CD4-positive, CD25-positive, alpha-beta regulatory T cell (primary cell): ENCODE measurements at places on chromosomes 13 and 19. TPM values are rescaled to one million over a fixed set of nuclear protein-coding genes. Genes with fewer than 3 reads are reported as not detected.

GRCh38 chr19:40314656-40315055 is 29.5 kb upstream of the AKT2 start:
- no peak for DNase-seq
- H3K36me3 ChIP-seq = no peaks in the 10 kb centered on the region
- H3K27me3 ChIP-seq = no peaks in the 10 kb centered on the region
- H3K27ac ChIP-seq = no peak overlapping the region

DNA sequence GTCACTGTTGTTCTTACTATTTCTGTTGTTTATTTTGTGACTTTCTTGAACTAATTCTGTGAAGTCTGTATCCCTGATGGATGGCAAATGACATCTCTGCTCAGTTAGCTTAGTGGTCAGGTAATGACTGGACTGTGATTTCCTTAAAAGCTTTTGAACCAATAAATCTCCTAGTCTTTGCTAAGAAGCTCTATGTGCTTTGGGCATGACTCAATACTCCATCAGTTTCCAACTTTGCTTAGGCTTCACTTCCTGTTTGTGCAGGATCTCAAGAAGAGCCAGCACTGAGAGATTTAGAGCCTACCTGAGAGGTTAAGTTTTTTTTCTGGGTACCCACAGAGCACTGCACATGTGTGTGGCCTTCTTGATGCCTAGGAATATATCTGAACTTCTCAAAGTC is 329.7 kb upstream of the HTR2A start:
- no peak overlapping the region for H3K4me3 ChIP-seq
- no peaks in the 10 kb centered on the region for H3K4me1 ChIP-seq
- H3K36me3 ChIP-seq = no peaks in the 10 kb centered on the region
- no peaks in the 10 kb centered on the region for H3K27me3 ChIP-seq

The ZNF382 gene
- 9.0 TPM for polyA plus RNA-seq

GRCh38 chr13:89490661-89491060 is 1819.5 kb downstream of the SLITRK5 start:
- no peaks in the 10 kb centered on the region for H3K36me3 ChIP-seq
- H3K27ac ChIP-seq = no peak overlapping the region
- no peaks in the 10 kb centered on the region for H3K27me3 ChIP-seq

DNA sequence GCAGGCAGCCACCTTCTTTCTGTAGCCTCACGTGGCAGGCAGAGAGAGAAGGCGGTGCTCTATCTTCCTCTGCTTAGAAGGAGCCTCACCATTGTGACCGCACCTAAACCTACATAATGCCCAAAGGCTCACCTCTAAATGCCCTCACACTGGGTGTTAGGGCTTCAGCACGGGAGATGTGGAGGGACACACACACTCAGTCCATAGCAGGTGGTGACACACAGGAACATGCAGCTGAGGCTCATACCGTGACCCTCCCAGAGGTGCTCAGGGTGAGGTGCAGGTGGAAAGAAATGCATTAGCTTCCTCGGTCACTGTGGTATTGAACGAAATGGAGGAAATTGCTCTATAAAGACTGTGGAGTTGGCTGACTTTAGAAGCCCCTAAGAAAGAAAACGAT is 37.7 kb upstream of the TUBGCP3 start:
- no peak overlapping the region for H3K4me3 ChIP-seq
- DNase-seq = no peak

- no peak for DNase-seq
- no peak overlapping the region for H3K27ac ChIP-seq
Measured at GRCh38 chr13:42815681-42816080, 34.3 kb downstream of the FAM216B start.

DNA sequence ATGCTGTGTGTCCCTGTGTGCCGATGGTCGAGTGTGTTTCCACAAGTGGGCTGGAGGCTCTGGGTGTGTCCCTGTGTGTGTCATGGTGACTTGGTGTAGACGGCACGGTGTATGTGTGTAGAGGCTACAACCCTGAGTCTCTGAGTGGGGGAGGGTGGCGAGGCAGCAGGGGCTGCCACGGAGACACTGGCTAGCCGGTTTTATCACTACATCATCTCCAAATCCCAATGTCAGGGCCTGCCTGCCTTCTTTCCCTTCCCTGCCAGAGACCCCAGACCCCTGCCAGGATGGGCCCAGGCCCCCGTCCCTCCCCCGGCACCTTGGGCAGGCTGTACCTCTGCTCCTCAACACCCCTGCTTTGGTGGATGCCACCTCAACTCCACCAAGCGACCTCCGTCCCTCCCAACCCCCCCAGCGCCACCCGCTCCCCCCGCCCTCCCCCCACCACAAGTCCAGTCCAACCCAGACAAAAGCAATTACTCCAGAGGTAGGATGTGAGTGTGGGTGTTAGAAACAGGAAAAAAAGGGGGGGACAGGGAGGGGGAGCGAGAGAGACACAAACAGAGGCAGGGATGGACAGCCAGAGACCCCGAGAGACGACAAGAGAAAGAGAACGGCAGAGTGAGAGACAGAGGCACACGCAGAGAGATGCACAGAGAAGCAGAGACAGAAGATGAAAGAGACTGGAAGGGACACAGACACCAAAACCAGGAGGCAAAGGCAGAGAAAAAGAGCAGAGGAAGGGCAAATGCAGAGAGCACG is 21.6 kb upstream of the POU2F2 start:
- no peaks in the 10 kb centered on the region for H3K36me3 ChIP-seq
- H3K27me3 ChIP-seq = no peaks in the 10 kb centered on the region
- H3K4me1 ChIP-seq = peaks cover 10% of the 10 kb centered on the region
- H3K4me3 ChIP-seq = no peak overlapping the region

DNA sequence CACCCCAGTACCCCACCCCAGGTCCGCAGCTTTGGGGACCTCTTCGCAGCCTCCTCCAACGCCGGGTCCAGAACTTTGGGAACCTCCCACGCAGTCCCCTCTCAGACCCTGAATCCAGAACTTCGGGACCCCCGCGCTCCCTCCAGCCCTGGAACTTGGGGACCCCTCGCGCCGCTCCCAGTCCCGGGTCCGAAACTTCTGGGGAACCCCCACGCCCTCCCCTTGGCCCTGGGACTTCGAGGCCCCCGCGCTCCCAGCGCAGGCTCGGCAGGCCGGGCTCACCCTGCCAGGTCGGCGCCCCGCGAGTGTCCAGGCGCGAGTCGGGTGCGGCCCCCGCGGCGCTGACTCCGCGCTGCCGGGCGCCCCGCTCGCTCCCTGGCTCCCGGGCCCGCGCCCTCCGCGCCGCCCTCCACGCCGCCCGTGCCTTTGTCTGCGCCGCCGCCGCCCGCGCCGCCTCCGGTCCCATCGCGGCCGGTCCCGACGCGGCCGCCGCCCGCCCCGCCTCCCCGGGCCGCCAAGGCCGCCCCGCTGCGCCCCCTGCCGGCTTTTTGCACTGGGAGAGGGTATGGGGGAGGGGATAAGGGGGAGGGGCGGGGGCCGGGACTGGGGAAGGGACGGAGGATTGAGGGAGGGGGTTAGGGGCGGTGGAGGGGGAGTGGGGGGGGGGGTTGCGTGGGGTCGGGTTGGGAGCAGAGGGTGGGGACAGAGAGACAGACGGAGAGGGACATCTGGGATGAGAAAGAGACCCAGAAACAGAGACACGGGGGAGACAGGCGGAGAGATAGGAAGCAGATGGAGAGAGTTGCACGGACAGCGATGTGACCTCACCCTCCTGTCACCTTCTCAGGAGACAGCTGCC is at the start of gene HOMER3:
Gene HOMER3, minus strand, starts transcription at position 449 of the 859 bp plus-strand sequence. CDS start 2,235 bp downstream, outside the sequence.
- H3K27me3 ChIP-seq = no peaks in the 10 kb centered on the region
- H3K36me3 ChIP-seq = no peaks in the 10 kb centered on the region
- H3K4me1 ChIP-seq = peaks cover 11% of the 10 kb centered on the region

- no peaks in the 10 kb centered on the region for H3K36me3 ChIP-seq
- H3K27ac ChIP-seq = no peak overlapping the region
- no peak overlapping the region for H3K4me3 ChIP-seq
Measured at GRCh38 chr13:25502031-25502430, 130.3 kb downstream of the ATP8A2 start.

- peaks cover 17% of the 10 kb centered on the region for H3K4me1 ChIP-seq
- peak; percentile 84 for DNase-seq
- H3K27ac ChIP-seq = no peak overlapping the region
- no peak overlapping the region for H3K4me3 ChIP-seq
- H3K27me3 ChIP-seq = no peaks in the 10 kb centered on the region
Measured at GRCh38 chr19:1929021-1929742, 11.8 kb upstream of the CSNK1G2 start.

- H3K36me3 ChIP-seq = no peaks in the 10 kb centered on the region
- H3K27ac ChIP-seq = no peak overlapping the region
- DNase-seq = no peak
- H3K27me3 ChIP-seq = no peaks in the 10 kb centered on the region
- no peaks in the 10 kb centered on the region for H3K4me1 ChIP-seq
Measured at GRCh38 chr13:111873676-111874178, 193.2 kb upstream of the SOX1 start.

DNA sequence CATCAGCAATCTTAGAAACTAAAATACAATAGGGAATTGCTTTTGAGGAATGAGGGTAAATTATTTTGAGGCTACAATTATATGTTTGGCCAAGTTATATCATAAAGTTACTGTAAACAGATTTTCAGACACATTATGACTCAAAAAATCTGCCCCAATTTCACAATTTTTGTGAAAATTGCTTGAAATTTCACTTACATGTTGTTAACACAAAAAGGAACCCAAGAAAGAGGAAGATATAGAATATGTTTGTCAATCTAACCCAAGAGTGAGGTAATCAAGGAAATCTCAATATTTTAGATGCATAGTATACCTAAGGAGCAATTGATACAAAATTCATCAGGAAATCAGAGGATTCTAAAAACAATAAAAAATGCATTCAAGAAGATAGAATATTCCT is 73.9 kb upstream of the FNDC3A start:
- no peak for DNase-seq
- H3K27ac ChIP-seq = no peak overlapping the region
- no peaks in the 10 kb centered on the region for H3K4me1 ChIP-seq
- peaks cover 12% of the 10 kb centered on the region for H3K27me3 ChIP-seq

DNA sequence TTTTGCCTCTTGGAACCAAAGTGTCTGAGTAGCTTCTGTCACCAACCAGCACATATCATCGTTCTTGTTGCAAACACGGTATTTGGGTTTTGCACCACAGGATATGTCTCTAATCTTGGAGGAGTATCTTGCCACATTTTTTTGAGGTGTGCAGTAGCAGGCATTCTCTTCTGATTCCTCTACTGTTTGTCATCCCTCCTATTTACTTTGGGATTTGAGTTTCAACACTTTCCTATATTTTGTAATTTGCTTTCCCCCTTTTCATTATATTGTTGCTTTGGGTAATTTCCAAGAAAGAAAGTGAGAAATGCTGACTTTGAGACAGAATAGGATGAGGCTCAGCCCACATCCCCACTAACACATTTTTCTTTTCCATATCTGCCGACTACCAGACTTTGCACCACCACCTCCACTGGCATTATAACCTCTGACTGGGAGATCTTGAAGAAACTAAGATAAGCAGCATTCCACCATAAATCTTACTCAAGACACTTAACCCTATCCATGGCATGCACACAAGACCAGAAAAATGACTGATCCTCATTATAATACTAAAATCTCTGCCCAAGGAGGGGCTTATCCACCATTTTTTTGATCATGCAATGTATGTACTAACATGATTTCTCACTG is 12.0 kb upstream of the DZIP1 start:
- no peaks in the 10 kb centered on the region for H3K4me1 ChIP-seq
- no peak overlapping the region for H3K27ac ChIP-seq
- DNase-seq = no peak
- no peak overlapping the region for H3K4me3 ChIP-seq
- H3K36me3 ChIP-seq = no peaks in the 10 kb centered on the region

GRCh38 chr13:107200491-107200890 is 632.6 kb upstream of the ARGLU1 start:
- H3K27me3 ChIP-seq = no peaks in the 10 kb centered on the region
- no peaks in the 10 kb centered on the region for H3K36me3 ChIP-seq
- no peaks in the 10 kb centered on the region for H3K4me1 ChIP-seq
- no peak overlapping the region for H3K27ac ChIP-seq

The EBI3 gene
- polyA plus RNA-seq = 0.24 TPM

- peaks cover 12% of the 10 kb centered on the region for H3K4me1 ChIP-seq
- H3K27me3 ChIP-seq = no peaks in the 10 kb centered on the region
- H3K27ac ChIP-seq = peak overlapping the region; percentile 34
- DNase-seq = peak; percentile 82
- no peaks in the 10 kb centered on the region for H3K36me3 ChIP-seq
Measured at GRCh38 chr19:31214086-31214485, 135.2 kb downstream of the TSHZ3 start.

DNA sequence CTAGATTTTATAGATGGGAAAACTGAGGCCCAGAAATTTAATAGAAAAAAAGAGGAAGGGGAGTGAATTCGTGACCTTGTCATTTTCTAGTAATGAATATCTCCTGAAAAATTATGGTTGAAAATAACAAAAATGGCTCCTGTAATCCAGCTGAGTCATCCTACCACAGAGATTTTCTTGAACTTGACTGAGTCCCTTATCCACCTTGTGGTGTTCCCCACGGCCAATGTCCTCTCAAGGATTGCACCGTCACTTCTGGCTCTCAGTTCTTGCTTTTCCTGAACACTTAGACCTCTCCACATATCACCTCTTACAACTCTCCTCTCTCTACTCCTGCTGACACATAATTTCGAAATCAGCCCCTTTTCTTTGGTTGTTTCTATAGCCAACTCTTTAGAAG is 1.2 kb upstream of the KATNAL1 start:
- H3K4me3 ChIP-seq = no peak overlapping the region
- no peak overlapping the region for H3K27ac ChIP-seq
- H3K4me1 ChIP-seq = peaks cover 27% of the 10 kb centered on the region
- H3K27me3 ChIP-seq = no peaks in the 10 kb centered on the region
- no peak for DNase-seq

DNA sequence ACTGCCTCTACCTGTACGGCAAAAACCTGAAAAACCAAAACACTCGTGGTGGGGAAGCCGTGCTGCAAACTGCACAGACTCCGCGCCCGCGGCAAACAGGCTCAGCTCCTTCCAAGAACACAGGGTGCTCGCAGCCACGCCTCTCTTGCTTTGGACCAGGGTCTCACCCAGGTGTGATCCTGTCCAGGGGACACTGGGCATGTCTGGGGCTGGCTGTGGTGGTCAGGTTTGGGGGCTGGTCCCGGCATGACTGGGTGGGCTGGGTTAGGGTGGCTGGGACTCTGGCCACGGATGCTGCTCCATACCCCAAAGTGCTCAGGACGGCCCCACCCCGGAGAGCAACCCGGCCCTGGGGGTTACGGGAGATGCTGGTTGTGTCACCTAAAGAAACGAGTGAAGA is 13.9 kb downstream of the GPX4 start:
- no peak overlapping the region for H3K4me3 ChIP-seq
- no peaks in the 10 kb centered on the region for H3K27me3 ChIP-seq
- H3K36me3 ChIP-seq = peaks cover 60% of the 10 kb centered on the region
- H3K27ac ChIP-seq = no peak overlapping the region
- H3K4me1 ChIP-seq = peaks cover 7% of the 10 kb centered on the region
